ENCODE measurements at places on chromosomes 2 and 18.
A peak's percentile ranks its signal among the peaks of the same experiment; 100 is the strongest.

DNA sequence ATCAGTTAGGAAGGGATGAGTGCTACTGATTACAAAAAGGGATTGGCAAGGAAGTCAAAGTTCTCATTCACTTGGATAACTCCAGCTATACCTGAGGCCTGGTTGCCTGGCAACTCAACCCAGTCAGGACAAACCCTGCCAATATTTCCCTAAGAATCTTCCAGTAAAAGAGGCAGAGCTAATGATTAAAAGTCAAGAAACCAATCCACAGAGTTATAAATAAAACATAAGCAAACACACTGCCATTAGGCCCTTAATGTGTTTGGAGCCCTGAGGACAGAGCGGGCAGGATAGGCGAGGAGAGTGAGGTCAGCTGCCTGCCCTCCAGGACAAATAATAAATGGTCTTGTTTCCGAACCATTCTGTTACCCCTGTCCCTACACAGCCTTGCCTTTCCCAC lies 215.6 kb upstream of the NABP1 start:
- DNase-seq: no peak

DNA sequence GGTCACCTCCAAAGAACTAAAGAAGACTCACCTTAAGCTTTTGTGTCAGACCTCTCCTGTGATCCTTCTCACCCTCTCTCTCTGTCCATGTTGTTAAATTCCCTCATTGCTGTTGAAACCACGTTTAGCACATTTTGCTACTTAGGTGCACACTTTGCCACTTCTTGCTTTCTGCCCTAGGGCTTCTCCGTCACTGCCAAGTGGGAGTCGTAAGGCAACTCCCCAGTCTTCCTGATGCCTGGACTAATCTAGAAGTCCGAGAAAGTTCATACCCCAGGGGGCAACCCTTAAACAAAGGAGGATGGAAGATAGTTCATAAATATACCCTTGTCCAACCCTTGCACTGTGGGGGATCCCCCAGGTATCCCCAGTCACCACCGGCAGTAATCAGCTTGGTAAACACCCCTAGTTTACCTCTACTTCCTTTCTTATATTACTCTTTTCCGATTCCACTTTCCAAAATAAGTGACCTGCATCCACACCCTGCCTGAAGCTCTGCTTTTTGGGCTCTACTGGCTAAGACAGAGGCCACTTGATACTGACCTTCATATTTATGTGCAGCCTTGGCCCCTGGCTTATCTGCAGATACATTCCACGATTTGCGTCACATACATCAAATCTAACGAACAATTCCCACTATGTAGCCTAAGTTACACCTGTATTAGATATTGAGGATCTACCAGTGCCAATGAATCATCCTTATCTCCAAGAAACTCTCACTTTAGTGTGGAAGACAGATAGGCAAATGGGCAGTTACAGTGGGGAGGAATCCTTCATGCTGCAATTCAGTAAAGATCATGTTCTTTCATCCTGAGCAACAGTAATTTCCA lies 776.2 kb downstream of the RNF144A start:
- no peak for DNase-seq

- DNase-seq: peak; percentile 37
These were observed 2.4 kb upstream of the LDLRAD4 start for GRCh38 chr18:13216092-13216582.

- no peak for DNase-seq
These were observed 231.2 kb upstream of the FOSL2 start for GRCh38 chr2:28161466-28161865.

DNA sequence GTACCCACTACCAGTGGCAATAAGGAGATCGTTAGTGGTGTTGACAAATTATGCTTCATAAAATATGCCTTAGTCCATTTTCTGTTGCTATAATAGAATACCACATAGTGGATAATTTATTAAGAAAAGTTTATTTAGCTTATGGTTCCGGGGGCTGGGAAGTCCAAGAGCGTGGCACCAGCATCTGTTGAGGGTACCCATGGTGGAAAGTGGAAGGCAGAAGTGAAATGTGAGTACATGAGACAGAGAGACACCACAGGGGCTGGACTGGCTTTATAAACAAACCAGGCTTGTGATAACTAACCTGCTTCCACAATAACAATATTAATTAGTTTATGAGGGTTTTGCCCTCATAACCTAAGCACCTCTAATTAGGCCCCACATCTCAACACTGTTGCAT lies 146.6 kb downstream of the RNF144A start:
- DNase-seq: no peak

- no peak for DNase-seq
These were observed 38.7 kb downstream of the RPL31 start for GRCh38 chr2:101040761-101041160.

DNA sequence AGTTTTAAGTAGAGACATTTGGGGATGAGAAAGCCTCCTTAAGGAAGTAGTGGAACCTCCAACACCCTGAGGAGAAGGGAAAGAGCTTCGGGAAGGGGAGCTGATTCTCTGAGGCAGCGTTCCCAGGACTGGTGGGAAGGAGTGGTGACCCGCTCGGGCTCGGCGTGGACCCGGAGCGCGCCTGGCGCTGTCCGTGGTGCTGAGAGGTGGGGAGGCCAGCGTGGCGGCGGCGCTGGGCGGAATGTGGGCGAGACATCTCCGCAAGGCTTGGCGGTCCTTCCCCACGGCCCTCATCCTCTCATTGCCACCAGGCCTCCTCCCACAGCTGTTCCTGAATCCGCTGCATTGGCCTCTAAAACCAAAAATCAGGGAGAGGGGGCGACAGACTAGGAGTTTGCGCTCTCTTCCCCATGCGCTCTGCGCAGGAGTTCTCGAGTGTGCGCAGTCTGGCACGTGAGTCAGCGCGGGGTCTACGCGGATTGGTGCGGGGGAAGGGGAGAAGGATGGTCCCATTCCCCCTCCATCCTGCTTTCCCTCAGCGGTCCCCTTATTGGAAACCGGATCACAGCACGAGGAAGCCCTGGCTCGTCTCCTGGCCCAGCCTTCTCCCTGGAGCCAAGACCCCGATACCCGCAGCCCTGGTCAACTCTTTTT lies 857 bp downstream of the RESP18 start:
- no peak for DNase-seq

DNA sequence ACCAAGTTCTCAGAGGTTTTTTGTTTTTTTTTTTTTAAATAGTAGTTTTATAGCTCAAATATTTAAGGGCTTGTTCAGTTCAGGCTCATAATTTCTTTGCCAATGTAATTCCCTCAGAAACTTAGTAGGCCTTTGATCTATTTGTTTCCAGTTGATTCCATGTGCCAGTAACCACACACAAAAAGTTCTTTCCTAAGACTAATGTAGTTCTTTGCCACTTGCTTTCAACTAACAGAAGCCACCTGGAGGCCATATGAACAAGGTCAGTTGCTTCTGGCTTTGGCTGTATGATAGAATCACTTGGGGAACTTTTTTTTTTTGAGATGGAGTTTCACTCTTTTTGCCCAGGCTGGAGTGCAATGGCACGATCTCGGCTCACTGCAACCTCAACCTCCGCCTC lies 100.7 kb downstream of the DTNB start:
- DNase-seq: no peak

- no peak for DNase-seq
These were observed 287.6 kb downstream of the SETBP1 start for GRCh38 chr18:44968336-44968735.

- no peak for DNase-seq
These were observed 289.2 kb downstream of the SUCLG1 start for GRCh38 chr2:84169871-84170270.

GRCh38 chr2:11722292-11723060 lies 24.0 kb upstream of the LPIN1 start:
- no peak for DNase-seq

DNA sequence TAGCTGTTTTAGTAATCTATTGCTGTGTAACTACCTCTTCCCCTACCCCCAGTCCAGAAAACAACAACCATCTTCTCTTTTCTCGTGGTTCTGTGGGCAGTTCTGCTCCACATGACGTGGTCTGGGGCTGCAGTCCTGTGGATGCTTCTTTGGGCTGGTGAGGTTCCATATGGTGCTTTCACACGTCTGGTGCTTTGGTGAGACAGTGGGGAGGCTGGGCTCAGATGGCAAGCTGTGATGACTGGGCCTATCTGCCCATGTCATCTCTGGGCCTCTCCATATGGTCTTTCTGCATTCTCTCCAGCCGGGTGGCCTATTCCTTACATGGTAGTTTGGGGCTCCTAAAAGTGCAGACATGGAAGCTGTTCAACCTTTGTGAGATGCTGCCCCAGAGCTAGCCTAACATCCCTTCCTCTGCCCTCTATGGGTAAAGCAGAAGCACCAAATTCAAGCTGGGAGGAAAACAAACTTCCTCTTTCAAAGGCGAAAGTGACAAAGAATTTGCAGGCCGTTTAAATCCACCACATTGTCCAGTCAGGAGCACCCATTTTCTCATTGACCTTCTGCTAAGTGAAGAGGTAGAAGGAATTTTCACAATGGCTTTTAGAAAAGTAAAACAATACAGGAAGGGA lies 68.3 kb upstream of the IL1R1 start:
- no peak for DNase-seq

- DNase-seq: no peak
These were observed 54.4 kb downstream of the STK39 start for GRCh38 chr2:168192839-168193616.

- DNase-seq: no peak
These were observed 1.3 kb upstream of the PNO1 start for GRCh38 chr2:68156419-68156818.

Data from stimulated activated CD4-positive, alpha-beta T cell treated with anti-CD3 and anti-CD28 coated beads, Interleukin-12 subunit alpha, Interleukin-12 subunit beta, amount 100 ng/mL, for 48 hours (primary cell).